Sigmoid colon (tissue), 7 donors: ENCODE measurements at places on chromosomes 13 and 19. TPM values are rescaled to one million over a fixed set of nuclear protein-coding genes. Genes with fewer than 3 reads are reported as not detected.

- DNase-seq = no peak
Measured at GRCh38 chr19:57441979-57442752, 7.0 kb downstream of the ZNF749 start.

OR7D2 gene
- not detected for total RNA-seq

EPS8L1 gene
- total RNA-seq = not detected

LCP1 gene
- total RNA-seq = 27.4 TPM
